ENCODE measurements at places on chromosomes 12 and 14.

- no peak for DNase-seq
Observed at GRCh38 chr14:68547305-68548193, 245.3 kb downstream of the ZFP36L1 start.

DNA sequence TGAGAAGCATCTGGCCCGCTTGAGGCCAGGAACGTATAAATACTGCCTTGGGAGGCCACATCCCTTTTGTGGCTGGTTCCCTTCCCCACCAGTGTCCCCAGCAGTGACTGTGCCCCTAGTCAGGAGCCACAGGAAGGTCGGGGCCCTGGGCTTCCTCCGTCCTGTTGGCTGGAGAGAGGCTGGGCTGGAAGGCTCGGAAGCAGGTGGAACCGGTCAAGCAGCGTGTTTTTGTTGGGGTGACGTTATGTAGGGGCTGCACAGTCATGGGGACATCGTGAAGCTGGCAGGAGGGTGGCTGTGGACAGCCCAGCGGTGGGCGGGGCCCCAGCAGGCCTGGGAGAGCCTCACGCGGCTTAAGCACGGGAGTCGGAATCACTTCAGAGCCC, 10.1 kb downstream of the XRCC3 start:
- DNase-seq: no peak

- DNase-seq: no peak
Observed at GRCh38 chr12:6178981-6179761, 21.0 kb upstream of the CD9 start.

DNA sequence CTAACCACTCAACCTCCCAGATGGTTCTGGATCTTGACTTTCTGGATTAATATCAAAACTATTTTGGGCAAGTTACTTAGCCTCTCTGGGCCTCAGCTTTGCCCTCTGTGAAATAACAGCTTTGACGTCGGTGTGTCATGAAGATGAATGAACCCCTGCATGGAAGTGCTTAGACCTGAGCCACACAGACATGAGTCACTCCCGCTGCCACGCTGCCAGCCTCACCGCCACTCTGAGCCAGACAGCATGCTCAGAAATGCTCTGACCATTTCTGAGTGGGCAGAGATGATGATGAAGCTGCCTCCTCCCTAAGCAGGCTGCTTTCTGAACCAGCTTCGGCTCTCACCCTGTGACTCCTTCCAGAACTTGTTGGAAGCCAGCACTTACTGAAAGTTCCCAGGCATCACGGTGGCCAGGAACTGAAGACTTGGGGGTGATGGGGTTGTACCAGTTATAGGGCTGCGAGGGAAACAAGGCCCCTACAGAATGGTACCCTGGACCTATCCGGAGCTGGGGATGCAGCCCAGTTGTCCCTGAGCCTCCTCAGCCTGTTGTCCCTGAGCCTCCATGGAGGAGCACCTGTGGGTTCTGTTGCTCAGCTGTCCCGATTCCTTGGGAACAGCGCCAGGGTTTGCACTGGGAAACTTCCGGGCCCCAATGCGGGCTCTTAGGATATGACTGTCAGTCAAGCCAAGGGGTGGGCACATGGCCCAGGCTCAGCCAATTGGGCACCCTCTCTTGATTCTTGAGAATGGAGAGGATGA, 2.0 kb upstream of the CCDC197 start:
- no peak for DNase-seq

GRCh38 chr14:80425686-80426085, 214.4 kb upstream of the DIO2 start:
- no peak for DNase-seq

- no peak for DNase-seq
Observed at GRCh38 chr12:58367041-58367440, 425.7 kb downstream of the ATP23 start.

DNA sequence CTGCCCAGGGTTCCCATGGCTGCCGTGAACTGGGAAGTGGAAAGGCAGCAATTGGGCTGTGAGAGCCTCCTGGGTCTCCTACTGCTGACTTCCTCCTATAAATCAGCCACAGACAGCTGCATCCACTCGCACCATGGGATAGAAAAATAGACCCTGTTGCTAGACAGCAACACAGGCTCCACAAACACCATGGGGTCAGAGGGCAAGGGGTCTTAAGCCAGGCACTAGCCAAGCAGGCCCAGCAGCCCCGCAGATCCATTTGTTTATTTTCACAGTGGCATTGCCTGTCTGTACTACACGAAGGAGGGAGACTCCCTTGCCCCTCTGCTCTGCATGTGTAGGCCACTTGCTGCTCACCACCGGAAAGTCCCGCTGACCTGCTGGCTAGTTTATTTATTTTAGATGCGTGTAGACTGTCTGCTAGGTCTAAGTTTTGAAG, 139.8 kb downstream of the DACT1 start:
- DNase-seq: no peak

GRCh38 chr12:80099259-80099658, at the start of gene OTOGL:
Gene OTOGL, plus strand, starts transcription at chr12:80099537. Its CDS starts 109,895 bp downstream, at chr12:80209432.
- DNase-seq: no peak

GRCh38 chr12:15757553-15758255, 31.5 kb downstream of the EPS8 start:
- DNase-seq: no peak

GRCh38 chr12:5008661-5009060, 35.0 kb upstream of the KCNA5 start:
- no peak for DNase-seq

GRCh38 chr12:93921521-93921920, 226.9 kb upstream of the PLXNC1 start:
- DNase-seq: no peak

GRCh38 chr14:59925797-59926196, 5.9 kb downstream of the LRRC9 start:
- no peak for DNase-seq

DNA sequence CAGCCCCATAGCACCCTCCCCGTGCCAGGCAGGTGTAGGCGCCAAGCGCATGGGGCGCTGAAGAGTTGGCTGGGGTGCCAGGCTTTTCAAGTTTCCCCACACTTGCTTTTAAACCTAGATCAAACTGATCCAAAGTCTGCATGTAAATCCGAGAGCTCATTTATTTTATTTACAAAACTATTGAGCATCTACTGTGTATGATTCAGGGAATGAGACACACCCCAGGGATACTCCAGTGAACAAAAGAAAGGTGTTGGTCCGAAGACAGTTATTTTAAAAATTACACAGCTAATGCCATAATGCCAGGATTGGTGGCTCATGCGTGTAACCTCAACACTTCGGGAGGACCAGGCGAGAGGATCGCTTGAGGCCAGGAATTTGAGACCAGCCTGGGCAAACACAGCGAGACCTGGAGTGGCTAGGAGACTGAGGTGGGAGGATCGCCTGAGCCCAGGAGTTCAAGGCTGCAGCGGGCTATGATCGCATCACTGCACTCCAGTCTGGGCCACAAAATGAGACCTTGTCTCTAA, 780 bp upstream of the SLC41A2 start:
- no peak for DNase-seq

DNA sequence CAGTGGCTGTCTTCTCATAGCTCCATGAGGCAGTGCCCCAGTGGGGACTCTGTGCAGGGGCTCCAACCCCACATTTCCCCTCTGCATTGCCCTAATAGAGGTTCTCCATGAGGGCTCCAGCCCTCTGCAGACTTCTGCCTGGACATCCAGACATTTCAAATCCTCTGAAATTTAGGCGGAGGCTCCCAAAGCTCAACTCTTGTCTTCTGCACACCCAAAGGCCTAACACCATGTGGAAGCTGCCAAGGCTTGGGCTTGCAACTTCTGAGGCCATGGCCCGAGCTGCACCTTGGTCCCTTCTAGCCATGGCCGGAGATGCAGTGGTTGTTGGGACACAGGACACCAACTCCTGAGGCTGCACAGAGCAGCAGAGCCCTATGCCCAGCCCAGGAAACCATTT, 20.5 kb upstream of the PPP2R5C start:
- DNase-seq: no peak

Measured in cortex of kidney (tissue), 1 donor.